Stimulated activated CD4-positive, alpha-beta T cell treated with anti-CD3 and anti-CD28 coated beads, Interleukin-1b, Interleukin-23, amount 100 ng/mL, for 1 hour (primary cell): ENCODE measurements at places on chromosomes 5 and 9.
A peak's percentile ranks its signal among the peaks of the same experiment; 100 is the strongest.

DNA sequence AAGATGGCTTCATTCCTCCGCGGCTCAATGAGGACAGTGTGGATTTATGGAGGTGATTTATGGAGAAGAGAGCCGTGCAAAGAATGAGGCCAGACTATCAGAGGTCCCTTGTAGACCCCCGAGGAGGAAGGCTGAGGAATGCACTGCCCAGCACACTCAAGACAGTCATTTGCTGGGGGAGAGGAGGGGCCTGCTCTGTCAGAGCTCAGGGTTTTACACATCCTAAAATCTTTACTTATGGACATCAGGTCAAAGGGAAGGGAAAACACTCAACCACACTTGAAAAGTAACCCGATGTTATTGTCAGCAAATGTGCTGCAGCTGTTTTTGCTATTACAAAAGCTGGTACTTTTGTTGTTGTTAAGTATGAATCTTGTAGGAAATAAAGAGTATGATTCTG, 289.5 kb downstream of the SLIT3 start:
- DNase-seq, result no peak

- no peak for DNase-seq
Measured at GRCh38 chr9:96031366-96031824, 155.9 kb downstream of the ERCC6L2 start.

GRCh38 chr5:169100735-169101075, 200.2 kb downstream of the SLIT3 start:
- no peak for DNase-seq

- DNase-seq, result no peak
Measured at GRCh38 chr9:69174616-69175463, 763 bp downstream of the TJP2 start.

GRCh38 chr5:139901986-139902385, 106.4 kb downstream of the PSD2 start:
- no peak for DNase-seq

DNA sequence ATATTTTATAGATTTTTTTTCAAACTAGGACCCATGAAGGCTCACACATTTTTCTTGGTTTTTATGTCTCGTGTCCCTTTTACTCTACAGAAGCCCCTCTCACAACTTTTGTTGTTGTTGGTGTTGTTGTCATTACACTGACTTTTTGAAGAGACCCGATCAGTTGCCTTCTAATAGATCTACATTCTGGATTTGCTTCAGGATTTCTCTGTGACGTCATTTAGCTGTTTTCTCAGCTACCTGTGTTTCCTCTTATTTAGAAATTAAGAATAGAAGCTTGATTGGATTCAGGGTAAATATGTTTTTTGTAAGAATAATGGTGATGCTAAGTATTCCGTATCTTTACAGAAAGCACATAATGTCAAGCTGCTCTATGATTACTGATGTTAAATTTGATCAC, 213.3 kb upstream of the ZNF462 start:
- no peak for DNase-seq

DNA sequence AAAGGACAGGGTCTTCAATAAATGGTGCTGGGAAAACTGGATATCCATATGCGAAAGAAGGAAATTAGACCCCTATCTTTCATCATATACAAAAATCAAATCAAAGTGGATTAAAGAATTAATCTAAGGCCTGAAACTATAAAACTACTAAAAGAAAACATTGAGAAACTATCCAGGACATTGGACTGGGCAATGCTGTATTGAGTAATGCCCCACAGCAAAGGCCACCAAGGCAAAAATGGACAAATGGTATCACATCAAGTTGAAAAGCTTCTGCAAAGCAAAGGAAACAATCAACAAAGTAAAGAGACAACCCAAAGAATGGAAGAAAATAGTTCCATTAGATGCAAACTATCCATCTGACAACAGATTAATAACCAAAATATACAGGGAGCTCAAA, 72.3 kb downstream of the STRBP start:
- no peak for DNase-seq

DNA sequence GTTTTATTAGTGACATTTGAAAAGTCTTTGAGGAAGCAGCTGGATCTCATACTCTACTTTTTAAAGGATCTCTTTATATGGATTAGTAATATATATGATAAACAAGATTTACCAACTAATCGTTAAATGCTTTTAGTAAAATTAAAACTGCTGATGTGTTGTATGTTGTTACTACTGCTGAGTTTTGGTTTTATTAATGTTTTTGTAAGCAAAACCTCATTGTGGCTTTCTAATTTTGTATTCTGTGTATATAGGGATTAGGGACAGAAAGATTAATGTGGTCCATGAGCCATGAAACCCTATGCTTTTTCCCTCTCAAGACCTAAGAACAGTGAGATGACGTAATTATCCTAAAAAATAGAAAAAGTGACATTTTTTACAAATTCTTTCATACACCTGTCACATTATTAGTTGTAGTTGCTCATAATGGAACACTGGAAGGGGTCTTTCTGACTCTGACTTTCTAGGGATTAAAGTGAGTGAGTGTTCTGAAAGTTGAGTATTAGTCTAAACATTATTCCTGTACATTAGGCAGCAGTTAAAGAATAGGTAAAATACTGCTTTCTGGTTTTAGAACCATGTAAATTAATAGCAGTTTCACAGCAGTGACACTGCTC, 85.9 kb downstream of the SLC12A2 start:
- no peak for DNase-seq

DNA sequence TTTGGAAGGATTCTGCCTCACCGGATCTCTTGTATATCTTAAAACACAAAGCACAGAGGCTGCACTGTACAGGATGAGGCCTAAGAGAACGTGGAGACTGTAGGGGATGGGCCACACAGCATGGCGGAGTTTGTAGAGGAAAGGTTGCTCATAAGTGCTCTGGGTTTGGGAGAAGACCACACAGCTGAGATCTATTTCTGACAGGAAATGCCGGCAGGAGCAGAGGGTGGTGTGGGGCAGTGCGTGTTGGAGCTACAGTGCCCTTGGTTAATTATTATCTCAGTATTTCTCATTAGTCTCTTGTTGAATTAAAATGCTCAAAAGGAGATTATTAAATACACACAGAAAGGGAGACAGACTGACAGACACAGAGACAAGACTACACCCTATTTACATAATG, 9.6 kb downstream of the PALM2AKAP2 start:
- no peak for DNase-seq

- no peak for DNase-seq
Measured at GRCh38 chr5:115257981-115258380, 4.7 kb downstream of the PGGT1B start.

GRCh38 chr9:68728731-68729130, 23.7 kb downstream of the PIP5K1B start:
- DNase-seq, result no peak

- no peak for DNase-seq
Measured at GRCh38 chr9:79572608-79573411, 1.0 kb downstream of the TLE4 start.

DNA sequence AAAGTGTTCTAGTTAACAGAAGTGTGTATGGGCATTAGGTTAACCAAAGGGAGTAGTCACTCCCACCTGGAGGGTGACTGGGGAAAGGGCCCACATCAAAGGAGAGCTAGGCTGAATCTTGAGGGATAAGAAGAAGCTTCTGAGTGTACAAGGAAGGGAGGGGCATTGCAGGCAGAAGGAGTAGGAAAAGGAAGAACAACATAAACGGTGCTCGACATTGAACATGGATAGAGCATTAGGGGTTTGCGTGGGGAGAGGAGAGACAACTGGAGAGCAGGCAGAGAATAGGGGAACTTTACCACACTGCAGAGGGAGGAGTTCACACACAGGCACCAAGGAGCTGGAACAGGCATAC, 5.3 kb upstream of the GLRX start:
- DNase-seq, result no peak

GRCh38 chr5:40869384-40869783, 28.2 kb downstream of the CARD6 start:
- no peak for DNase-seq

DNA sequence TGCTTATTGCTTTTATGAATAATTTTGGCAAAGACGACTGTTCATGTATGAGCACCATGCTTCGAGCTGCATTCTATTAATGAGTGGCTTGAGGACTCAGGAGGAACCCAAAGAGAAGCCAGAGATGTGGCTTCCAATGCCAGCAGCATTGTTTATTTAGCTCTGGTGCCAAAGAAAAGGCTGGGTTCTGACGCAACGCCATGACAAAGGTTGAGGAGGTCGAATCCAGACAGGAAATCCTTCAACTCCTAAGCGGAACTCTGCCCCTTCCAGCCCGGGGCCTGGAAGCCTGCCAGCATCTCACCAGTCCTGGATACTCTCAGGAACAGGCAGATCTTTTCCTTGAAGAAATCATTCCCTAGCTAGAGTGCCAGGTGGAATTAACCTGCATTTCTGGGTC, 104.4 kb downstream of the ARHGAP26 start:
- no peak for DNase-seq

GRCh38 chr9:8477450-8477849, 677.9 kb upstream of the DMAC1 start:
- no peak for DNase-seq

DNA sequence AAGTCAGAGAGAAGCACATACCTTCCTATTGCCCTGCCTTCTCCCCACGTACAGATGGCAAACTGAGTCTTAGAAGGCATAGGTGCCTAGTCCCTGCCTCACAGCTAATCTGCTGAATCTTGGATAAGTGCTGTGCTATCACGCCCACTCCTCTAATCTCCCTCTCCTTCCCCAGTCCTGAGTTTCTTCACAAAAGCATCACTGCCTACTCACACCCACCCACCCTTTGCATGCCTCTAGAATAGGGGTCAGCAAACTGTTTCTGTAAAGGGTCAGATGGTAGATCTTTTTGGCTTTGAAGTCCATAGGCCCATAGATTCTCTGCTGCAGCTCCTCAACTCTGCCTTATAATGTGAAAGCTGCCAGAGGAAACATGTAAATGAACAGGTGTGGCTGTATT, 23.2 kb upstream of the JADE2 start:
- no peak for DNase-seq

- DNase-seq, result no peak
Measured at GRCh38 chr9:13267743-13268142, 11.7 kb downstream of the MPDZ start.

- DNase-seq, result no peak
Measured at GRCh38 chr5:93569300-93570160, 11.5 kb downstream of the NR2F1-AS1 start.

- no peak for DNase-seq
Measured at GRCh38 chr5:171307789-171308452, 1.1 kb upstream of the TLX3 start.

DNA sequence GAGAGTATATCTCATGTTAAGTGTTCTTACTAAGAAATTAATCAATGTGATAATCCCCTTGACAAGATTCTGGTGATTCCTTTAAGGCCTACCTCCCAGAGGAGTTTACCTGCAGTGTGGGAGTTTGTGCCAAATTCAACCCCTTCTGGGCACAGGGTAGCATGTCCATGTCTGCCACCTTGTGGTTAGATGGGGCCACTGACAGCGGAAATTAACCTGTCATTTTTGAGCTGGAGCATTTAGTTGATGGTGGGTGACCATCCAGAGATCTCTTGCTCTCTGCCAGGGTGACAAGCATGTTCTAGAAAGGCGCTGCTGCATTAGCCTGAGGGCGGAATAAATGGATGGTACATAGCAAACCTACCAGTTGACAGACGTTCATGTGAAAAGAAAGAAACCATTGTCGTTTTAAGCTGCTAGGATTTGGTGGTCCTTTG, 132.2 kb downstream of the FBXO4 start:
- peak; percentile 30 for DNase-seq

- no peak for DNase-seq
Measured at GRCh38 chr9:33082538-33083326, 6.3 kb upstream of the SMU1 start.

- DNase-seq, result no peak
Measured at GRCh38 chr9:75084081-75084672, 3.8 kb downstream of the NMRK1 start.

GRCh38 chr5:14231890-14232289, 88.7 kb downstream of the TRIO start:
- no peak for DNase-seq

- no peak for DNase-seq
Measured at GRCh38 chr9:131627648-131628458, 82.5 kb downstream of the PRRT1B start.

GRCh38 chr5:2280318-2280717, 397.6 kb upstream of the IRX4 start:
- no peak for DNase-seq

GRCh38 chr9:3001311-3001710, 157.4 kb upstream of the PUM3 start:
- DNase-seq, result no peak

DNA sequence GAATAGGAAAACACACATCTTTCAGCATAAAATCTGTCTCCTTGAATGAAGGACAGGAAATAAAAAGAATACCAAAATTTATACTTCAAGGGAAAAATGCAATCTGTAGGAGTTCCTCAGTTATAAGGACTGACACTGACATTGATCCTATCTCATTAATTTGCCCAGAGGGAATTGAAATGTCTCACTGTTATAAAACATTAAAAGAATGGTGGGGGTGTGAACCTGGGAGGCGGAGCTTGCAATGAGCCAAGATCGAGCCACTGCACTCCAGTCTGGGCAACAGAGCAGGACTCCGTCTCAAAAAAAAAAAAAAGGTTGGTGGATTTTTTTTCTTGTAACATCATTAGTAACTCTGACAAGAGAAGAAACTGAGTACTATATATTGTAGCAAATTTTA, 60.8 kb downstream of the TTLL11 start:
- DNase-seq, result no peak

GRCh38 chr9:136451221-136451877, 11.7 kb upstream of the INPP5E start:
- DNase-seq, result no peak

- no peak for DNase-seq
Measured at GRCh38 chr5:16561660-16562059, 55.1 kb downstream of the RETREG1 start.

- no peak for DNase-seq
Measured at GRCh38 chr9:15139469-15139868, 167.5 kb downstream of the TTC39B start.

GRCh38 chr5:179753971-179754370, 21.3 kb downstream of the MAML1 start:
- DNase-seq, result no peak

GRCh38 chr9:70586476-70586875, 172.0 kb upstream of the KLF9 start:
- no peak for DNase-seq

GRCh38 chr9:115042781-115043509, 75.0 kb downstream of the TNC start:
- no peak for DNase-seq

GRCh38 chr5:120703918-120704587, 240.0 kb downstream of the PRR16 start:
- no peak for DNase-seq

GRCh38 chr9:5868235-5868634, 22.5 kb upstream of the MLANA start:
- no peak for DNase-seq

DNA sequence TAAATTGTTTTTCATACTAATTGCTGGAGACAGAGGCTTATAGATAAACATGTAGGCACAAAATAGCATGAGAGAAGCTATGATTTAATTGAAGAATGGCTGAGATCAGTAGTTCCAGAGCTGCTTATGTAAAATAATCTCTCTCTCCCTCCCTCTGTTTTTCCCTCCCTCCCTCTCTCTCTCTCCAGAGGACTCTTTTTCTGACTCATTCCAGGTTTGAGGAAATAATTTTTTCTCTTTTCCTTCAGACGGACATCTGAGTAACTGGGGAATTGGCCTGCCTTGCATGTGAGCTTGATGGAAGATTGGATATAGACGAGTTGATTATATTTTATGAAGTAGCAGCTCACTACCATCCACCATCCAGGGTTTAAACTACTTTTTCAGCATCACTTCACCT, 35.5 kb downstream of the KCTD16 start:
- no peak for DNase-seq
